Hematopoietic multipotent progenitor cell treated with erythropoietin and hydrocortisone succinate and interleukin-3 and kit ligand, for 6 days (in vitro differentiated cells): ENCODE measurements at places on chromosomes 2 and 18.

DNA sequence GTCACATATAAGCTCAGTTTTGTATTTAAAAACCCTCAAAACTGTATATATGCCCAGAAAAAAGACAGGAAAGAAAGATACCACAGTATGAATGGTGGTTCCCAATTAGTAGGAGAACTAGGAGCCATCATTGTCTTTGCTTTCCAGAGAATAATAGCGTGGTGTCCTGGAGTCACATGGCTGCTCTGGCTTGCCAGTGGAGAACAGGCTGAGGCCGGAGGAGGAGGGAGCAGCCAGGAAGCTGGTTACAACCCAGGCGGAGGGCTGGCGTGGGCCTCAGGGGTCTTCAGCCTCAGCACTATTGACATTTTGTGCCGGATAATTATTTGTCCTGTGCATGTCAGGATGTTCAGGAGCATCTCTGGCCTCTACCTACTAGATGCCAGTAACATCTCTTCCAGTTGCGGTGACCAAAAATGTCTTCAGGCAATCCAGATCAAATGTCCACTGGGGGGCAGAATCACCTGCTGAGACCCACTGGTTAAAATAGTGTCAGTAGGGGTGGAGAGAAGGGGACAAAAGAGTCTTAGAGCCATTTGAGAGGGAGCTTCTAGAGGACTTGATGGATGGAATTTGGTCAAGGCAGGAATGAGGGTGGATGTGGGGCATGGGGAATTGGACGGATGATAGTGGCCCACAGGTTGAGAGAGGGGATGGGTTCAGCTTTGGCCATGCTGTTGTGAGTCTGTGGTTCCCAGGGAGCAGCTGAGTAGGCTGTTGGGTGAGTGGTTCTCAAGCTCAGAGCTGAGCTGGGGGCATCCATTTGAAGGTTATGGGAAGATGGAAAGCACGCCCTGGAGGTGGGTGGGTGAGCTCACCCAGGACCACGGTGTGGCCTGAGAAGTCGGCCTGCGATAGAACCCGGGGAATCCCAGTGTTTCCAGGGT is 144.9 kb downstream of the AGAP1 start:
- peak; percentile 30 for DNase-seq

DNA sequence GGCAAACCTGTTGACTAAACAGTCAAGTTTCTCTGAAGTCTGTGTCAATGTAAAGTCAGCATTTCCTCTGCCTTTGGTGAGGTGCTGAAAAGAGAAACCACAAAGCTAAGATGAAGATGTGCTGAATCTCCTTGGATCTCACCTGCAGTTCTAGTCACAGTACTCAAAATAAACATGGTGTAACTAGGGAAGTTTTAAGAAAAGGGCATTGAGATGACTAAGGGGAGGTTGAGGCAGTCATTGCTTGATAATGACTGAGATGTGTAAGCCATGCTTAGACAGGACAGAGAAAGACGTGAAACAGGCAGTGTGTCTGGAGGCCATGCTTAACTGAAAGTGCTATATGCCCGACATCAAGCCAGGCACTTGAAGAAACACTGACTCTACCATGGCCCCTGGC is 1010.0 kb upstream of the CELF4 start:
- no peak for DNase-seq

- no peak for DNase-seq
Measured at GRCh38 chr2:228847684-228848083, 423.4 kb downstream of the PID1 start.

DNA sequence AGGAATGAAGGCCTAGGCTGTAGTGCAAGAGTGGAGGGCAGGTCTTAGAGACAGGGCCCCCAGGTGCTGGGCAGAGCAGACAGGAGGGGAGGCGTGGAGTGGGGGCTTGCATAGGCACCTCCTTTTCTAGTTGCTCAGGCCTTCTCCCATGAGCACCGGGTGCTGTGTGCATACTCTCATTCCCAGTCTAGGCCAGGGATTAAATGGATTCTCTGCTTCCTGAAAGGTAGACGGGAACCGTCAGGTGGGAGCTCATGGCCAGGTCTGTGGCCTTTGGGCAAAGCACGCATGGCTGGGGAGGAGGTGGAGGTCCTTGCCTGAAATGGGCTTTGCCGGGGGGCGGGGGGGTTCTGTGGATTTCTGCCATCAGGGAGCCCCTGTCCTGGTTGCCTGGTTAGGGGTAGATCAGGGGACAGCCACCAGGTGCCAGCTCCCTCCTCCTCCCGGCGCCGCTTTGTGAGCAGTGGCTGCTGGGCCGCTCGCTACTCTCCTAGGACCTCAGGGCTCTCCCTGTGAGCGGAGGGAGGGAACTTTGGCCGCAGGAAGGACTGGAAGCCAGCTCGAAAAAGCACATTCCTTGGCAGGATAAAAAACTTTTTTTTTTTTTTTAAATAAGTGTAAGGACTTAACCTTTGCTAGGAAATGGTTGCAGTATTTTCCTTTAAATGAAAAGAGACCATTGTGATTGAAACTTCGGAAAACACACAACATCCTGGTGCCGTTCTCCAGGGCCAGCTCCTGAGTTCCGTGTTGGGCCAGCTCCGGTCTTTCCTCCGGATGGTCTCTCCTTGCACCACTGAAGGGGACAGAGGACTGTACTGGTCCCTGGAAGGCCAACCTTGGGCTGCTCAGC is 82.8 kb upstream of the HAAO start:
- no peak for DNase-seq

DNA sequence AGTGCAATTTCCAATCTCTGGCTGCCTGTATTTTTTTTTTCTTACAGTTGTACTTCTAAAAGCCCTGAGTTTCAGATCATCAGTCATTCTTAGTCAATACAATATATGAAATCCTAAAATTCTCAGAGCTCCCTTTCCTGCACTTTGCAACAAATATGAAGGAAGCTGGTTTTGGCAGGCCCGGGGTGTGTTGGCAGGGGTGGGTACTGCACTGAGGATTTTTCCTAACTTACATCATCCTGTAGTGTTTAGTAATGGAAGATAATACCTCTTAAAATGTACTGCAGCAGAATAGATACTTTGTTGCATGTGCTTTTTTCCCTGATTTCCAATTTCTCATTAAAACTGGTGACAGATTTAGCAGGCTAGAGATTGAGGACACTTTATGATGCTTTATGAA is 374.6 kb downstream of the PTH2R start:
- no peak for DNase-seq

- DNase-seq, result no peak
Measured at GRCh38 chr2:1947316-1947715, 203.0 kb upstream of the PXDN start.

DNA sequence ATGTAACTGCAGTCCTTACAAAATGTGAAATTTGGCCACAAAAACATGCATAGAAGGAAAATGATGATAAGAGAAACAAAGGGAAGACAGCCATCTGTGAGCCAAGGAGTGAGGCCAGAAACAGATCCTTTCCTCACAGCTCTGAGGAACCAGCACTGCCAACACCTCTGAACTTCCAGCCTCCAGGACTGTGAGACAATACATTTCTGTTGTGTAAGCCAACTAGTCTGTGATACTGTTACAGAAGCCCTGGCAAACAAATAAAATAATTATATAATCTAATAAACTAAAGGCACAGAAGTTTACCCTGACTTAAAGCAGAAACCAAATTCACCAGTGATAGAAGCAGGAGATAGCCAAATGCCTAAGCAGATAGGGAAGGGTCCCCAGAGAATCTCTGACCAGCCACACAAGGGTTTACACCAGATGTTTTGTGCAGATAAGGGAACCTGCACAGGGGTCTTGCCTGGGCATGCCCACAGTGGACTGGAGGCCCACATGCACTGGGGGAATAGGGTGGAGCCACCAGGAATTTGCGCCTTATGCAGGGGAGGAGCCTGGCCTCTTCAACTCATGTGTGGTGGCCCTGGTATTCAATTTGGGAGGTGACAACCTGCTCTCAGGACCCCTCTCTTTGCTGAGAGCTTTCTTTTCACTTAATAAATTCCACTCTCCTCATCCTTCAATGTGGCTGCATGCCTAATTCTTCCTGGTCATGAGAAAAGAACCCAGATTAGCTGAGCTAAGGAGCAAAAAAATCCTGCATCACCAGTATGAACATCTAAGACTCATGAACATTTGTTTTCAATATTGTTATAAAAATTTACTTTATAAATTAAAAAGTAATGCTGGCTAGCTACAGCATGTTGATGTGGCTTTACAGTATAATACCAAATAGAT is 3.8 kb upstream of the GCC2 start:
- peak; percentile 88 for DNase-seq

DNA sequence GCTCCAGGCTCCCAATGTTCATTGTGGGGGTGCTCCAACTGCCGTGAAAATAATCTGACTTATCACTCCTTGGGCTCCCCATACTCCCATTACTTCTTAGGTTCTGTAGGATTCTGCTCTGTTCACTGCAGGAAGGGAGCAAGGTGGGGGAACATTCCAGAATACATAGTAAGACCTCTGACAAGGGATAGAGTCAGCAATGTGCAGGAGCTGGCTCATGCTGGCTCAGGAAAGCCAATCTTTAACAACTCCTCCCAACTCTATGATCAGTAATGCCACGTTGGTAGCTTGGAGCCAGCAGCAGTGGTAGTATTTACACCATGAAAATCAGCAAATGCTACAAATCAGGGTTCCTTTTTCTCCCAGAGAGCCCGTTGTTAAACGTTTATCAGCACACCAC is 44.4 kb downstream of the FECH start:
- no peak for DNase-seq
